ENCODE measurements at places on chromosomes 1 and 21.
A peak's percentile ranks its signal among the peaks of the same experiment; 100 is the strongest.

GRCh38 chr21:29074007-29074376 is 544 bp upstream of the CCT8 start:
- DNase-seq, result no peak

DNA sequence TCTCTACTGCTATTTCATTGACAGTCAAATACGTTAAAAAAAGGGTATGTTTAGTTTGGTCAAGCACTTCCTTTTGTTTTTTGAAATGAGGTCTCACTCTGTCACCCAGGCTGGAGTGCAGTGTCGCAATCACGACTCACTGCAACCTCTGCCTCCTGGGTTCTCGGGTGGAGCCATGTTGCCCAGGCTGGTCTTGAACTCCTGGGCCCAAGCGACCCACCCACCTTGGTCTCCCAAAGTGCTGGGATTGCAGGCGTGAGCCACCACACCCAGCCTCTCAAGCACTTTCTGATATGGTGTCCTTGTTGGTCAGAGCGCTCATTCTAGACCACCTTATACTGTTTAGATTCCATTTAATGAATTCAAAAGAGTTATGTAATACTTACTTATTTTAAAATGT is 20.9 kb upstream of the RHBDL2 start:
- DNase-seq, result peak; percentile 39

DNA sequence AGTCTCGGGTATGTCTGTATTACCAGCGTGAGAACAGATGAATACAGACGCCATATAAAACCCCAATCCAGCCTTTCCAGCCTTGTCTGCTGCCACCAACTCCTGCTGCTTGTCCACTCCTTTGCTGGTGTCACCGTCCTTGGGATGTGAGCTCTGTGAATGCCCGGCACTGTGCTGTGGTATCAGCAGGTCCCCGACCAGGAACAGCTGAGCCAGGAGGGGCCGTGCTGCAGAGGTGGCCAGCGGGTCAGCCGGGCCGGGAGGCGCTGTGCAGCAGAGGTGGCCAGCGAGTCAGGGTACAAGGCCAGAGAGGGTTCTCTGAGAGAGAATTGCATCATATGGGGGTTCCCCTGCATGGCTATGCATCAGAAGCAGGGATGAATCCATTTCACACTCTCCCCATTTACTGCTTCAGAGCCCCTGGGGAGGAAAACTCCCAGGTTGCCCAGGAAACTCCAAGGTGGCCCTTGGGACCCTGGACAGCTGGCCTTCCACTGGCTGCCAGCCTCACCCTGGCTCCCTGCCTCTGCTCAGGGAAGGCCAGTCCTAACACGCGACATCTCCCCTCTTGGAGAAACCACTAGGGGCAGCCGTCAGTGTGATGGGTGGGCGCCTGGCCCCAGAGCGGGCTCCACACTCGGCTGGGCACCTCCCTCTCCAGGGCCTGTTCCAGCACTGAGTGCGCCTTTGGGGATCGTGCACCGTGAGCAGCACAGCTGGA is 122.4 kb upstream of the COL6A1 start:
- no peak for DNase-seq

GRCh38 chr1:233061265-233061664 is 110.9 kb downstream of the NTPCR start:
- DNase-seq, result no peak

DNA sequence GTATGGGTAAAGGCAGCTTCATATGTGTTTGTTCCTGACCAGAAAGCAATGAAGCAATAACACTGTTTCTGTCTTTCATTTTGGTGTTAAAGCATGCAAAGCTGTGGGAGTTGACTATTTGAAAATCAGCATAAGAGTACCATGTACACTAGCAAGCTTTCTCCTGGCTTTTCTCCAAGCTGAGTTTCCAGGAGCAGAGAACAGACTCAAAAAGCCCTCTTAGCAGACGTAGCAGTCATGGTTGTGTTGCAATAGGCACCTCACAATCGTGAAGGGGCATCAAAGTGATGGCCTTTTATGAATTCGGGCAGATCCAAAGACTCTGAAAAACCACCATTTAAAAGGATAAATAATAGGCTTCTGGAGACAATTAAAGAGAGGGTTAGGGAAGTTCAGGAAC is 159.7 kb downstream of the PTGER3 start:
- DNase-seq, result no peak

DNA sequence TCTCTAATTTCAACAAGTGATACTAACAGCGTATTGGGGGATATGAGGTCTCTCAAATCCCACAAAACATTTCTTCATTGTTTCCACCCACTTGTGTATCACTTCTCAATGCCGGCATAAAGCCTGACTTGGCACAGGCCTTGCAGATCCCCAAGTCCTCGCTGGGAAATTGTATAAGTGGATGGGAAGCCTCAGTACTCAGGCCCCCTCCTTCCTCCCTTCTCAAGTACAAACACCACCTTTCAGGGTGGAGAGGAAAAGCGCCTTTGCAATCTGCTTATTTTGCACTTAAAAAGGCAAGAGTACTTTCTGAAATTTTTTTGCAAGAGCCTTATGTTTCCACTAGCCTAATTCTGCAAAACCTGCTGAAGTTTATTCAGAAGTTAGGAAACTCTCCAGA is 25.8 kb upstream of the KLHDC8A start:
- no peak for DNase-seq

DNA sequence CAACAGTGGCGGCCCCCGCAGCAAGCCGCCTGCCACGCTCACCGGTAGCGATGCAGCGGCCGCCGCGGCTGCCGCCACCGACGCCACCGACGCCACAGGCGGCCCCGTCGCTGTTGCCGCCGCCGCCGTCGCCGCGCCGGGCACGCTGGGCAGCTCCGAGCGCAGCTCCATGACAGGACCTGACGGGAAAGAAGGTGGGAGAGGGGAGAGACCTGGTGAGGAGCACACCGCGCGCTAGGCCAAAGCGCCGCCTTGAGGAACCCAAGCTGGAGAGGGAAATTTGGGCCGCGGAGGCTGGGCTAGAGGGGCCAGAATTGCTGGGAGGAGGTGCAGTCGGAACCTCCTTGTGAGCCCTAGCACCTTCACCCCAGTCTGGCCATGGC is 1.9 kb downstream of the DMRTA2 start:
- no peak for DNase-seq

DNA sequence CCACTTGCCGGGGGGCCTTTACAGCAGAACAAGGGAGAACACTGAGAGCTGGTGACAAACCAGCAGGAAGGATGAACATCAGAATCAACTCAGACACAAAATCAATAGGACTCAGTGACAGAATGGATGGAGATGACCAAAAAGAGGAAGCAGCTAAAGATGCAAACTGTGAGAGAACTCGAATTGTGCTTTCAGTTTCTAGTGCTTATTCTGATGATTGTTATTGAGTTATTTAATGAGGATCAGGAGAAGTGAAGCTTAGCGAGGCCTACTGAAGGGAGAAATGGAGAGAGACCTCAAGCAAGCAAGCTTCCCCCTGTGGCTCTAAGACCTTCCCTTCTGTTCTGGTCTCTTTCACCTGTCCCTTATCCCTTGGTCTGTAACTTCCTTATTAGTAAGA is 30.3 kb upstream of the TMEM125 start:
- DNase-seq, result no peak

GRCh38 chr1:205232945-205233397 is 5.2 kb downstream of the TMCC2 start:
- no peak for DNase-seq

- no peak for DNase-seq
Measured at GRCh38 chr1:151759241-151759640, 4.1 kb downstream of the MRPL9 start.

- DNase-seq, result no peak
Measured at GRCh38 chr1:24901791-24902470, 28.1 kb downstream of the RUNX3 start.

GRCh38 chr1:212629450-212630157 is 21.0 kb downstream of the ATF3 start:
- DNase-seq, result no peak

DNA sequence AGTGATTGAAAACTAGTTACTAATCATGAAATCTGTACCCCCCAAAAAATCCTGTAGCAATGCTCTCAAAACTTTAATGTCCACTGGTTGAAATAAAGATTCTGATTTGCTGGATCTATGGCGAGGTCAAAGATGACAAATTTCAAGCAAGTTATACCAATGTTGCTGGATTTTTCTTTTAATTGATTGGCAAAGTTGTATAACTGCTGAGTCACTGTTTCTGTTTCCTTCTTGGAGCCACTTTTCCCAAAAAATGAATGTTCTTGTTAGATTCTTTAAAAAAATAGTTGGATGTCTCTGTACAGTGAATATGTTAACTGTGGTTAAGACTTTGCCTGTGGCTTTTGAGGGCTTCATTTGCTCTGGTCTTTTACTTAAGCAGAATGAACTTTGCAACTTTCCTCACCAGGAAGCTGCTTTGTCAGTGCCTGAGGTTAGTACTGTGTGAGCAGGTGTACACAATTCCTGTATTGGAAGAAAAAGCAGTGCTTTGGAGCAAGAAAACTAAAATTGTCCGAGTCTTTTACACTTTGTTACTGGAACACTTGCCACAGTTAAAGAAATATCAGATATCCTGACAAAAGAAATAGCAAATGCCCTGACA is 1211.9 kb downstream of the MRPL39 start:
- no peak for DNase-seq

GRCh38 chr1:213976665-213977485 is 10.9 kb upstream of the PROX1 start:
- DNase-seq, result no peak

- no peak for DNase-seq
Measured at GRCh38 chr1:41559331-41559730, 74.8 kb upstream of the EDN2 start.

Data from fibroblast of skin of back (primary cell).